ENCODE measurements at places on chromosomes 5 and 9.

DNA sequence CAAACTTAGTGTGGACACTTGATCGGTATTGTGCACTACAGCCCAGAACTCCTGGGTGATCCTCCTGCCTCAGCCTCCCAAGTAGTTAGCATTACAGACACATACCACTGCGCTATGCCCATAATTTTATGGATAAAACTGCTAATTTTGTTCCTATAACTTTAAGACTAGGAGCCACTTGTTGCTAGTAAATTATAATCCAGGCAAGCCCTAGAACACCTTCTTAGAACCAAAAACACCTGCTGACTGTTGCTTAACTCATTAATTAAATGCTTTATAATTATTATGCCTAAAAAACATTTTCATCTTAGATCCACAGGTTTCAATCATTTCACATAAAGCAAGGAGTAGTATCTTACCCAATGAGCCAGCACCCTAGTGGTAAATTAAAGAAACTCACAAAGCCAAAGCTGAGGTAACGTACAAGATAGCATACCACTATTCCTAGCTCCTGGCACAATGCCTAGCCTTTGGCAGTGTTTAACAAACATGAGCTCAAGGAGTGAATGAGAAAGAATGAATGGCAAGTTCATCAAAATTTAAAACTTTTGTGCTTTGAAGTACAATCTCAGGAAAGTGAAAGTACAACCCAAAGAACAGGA, 5.4 kb downstream of the MRPS27 start:
- DNase-seq: no peak

DNA sequence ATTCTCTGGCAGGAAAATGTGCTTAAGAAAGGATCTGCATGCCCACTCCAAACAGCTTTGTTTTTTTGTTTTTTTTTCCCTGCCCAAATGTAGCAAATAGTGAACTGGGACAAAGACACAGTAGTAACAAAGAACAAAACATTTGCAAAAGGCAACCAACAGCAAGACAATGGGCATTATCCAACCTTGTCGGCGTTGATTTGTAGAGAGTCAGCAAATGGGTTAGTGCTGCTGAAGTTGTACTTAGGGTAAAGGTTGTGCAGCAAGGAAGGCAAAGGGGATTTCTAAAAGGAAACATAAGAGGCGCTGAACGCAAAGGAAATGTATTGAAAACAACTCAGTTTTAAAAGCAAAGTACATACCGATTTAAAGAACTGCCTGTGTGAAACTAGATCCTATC, 136.2 kb downstream of the MPDZ start:
- DNase-seq: no peak

DNA sequence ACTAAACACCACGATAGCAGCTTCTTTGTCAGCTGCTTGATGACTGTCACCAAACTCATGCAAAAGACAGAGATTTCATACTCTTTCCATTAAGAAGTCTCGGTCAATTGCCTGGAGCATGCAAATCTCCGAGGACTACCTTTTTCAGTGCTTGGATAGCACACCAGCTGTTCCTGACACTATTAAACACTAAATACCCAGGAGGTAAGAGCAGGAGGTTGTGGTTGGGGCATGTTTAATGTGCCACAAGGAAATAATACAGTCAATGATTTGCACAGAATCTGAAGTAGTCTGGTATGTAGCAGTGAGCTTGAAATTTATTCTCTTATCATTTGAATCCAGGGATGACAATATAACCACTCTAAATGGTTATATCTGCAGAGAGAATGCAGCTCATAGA, 996.2 kb downstream of the CDH12 start:
- DNase-seq: no peak

- no peak for DNase-seq
These were observed 163.9 kb upstream of the DMRT1 start for GRCh38 chr9:677461-678097.

GRCh38 chr5:27312291-27312893, 274.0 kb upstream of the CDH9 start:
- no peak for DNase-seq

DNA sequence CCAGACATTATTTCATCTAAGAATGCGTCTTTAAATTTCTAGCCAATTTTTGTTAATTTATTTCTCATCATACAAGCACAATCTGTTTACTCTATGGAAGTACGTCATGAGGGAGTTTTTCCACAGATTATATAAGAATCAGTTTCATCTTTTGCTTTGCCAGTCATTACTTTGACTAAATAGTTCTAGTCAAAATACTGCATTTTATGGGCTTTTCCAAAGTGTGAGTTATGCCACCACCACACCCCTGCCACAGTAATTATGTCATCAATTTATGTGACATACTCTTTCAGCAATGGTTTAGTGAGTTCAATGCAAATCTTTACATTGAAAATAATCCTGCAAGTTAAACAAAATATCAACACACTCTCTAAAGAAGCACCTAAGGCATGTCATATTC, 2.0 kb downstream of the RIMOC1 start:
- DNase-seq: no peak

GRCh38 chr5:112221128-112221527, 197.9 kb downstream of the EPB41L4A start:
- DNase-seq: no peak

DNA sequence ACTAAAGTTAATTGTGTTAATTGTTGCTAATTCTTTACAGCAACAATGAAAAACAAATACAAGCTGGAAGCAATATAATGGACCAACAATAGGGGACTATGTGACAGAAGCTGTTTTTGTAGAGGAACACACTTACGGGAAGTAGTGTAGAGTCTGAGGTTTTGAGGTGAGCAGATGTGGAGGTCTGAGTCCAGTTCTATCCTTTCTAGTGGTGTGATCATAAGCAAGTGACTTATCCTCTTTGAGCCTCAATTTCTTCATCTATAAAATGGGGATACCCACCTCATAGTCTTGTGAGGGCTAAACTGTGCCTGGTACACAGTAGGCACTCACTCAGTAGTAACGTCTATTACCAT, 28.3 kb downstream of the ALG2 start:
- no peak for DNase-seq

- DNase-seq: no peak
These were observed 92.8 kb upstream of the SLC44A1 start for GRCh38 chr9:105151686-105151995.

- DNase-seq: no peak
These were observed 403.1 kb downstream of the TLE4 start for GRCh38 chr9:79974806-79975422.
